ENCODE measurements at places on chromosomes 12 and 14. TPM values are rescaled to one million over a fixed set of nuclear protein-coding genes. Genes with fewer than 3 reads are reported as not detected.

SLC35E3 gene
- 13.0 TPM for total RNA-seq

TAS2R7 gene
- total RNA-seq = not detected

SLC25A47 gene
- total RNA-seq = not detected

DNA sequence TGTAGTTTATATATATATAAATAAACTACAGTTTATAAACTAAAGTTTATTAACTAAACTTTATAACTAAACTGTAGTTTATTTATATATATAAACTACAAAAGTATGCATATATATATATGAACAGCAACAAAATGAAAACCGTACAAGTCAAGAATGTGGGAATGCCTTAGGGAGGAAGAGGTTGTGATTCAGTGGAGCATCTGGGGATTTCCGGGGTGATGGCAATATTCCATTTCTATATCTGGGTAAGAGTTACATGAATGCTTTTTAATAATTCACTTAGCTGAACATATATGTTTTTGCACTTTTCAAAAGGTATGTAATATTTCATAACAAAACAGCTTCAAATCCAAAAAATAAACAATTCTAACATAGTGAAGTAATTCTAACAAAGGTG is 30.1 kb upstream of the CAND1 start:
- no peak overlapping the region for H3K27ac ChIP-seq
- no peak overlapping the region for H3K4me3 ChIP-seq
- no peak for DNase-seq
- H3K4me1 ChIP-seq = no peaks in the 10 kb centered on the region
- no peaks in the 10 kb centered on the region for H3K36me3 ChIP-seq

- H3K27ac ChIP-seq = no peak overlapping the region
- H3K27me3 ChIP-seq = peaks cover 18% of the 10 kb centered on the region
- no peak overlapping the region for H3K4me3 ChIP-seq
- H3K36me3 ChIP-seq = no peaks in the 10 kb centered on the region
- no peak for DNase-seq
Observed at GRCh38 chr14:90201344-90201743, 55.0 kb upstream of the PSMC1 start.

- H3K27me3 ChIP-seq = peaks cover 36% of the 10 kb centered on the region
- no peaks in the 10 kb centered on the region for H3K36me3 ChIP-seq
- no peak overlapping the region for H3K4me3 ChIP-seq
- no peak overlapping the region for H3K27ac ChIP-seq
- H3K4me1 ChIP-seq = peaks cover 25% of the 10 kb centered on the region
Observed at GRCh38 chr14:67444395-67444794, 32.4 kb upstream of the PLEK2 start.

GRCh38 chr12:75856235-75856634 is 175.3 kb downstream of the PHLDA1 start:
- DNase-seq = no peak
- peaks cover 55% of the 10 kb centered on the region for H3K4me1 ChIP-seq
- no peaks in the 10 kb centered on the region for H3K27me3 ChIP-seq
- H3K4me3 ChIP-seq = no peak overlapping the region
- no peak overlapping the region for H3K27ac ChIP-seq

DNA sequence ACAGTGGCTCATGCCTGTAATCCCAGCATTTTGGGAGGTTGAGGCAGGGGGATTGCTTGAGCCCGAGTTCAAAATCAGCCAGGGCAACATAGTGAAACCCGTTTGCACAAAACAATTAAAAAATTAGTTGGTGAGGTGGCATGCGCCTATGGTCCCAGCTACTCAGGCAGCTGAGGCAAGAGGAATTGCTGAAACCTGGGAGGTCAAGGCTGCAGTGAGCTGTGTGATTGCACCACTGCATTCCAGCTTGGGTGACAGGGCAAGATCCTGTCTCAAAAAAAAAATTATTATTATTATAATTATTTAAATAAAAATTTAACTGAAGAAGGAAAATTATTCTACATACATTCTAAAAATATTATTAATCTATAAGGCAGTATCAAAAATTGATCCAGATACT is 164.1 kb downstream of the ITPR2 start:
- H3K4me3 ChIP-seq = no peak overlapping the region
- H3K27me3 ChIP-seq = no peaks in the 10 kb centered on the region
- DNase-seq = no peak
- H3K36me3 ChIP-seq = peaks cover 5% of the 10 kb centered on the region
- no peak overlapping the region for H3K27ac ChIP-seq

DNA sequence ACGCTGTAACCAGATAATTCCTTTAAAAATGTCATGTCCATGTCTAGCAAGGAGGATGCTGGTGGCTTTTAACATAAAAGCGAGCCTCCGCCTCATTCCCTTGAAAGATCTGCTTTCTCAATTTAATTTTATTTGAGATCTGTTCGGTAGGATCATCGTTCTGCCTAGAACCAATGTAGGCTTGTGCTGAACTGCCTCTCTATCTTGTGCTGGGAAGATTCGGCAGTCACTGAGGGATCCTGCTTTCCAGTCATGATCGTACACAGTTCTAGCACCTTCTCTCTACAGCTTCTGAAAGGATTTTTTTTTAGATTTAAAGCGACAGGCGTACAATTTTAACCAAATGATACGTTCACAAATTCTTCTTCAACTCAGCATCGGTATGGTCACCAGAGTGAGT is 54.3 kb downstream of the PEBP1 start:
- peak overlapping the region; percentile 91 for H3K4me3 ChIP-seq
- peaks cover 56% of the 10 kb centered on the region for H3K4me1 ChIP-seq
- peaks cover 1% of the 10 kb centered on the region for H3K27me3 ChIP-seq
- H3K27ac ChIP-seq = peak overlapping the region; percentile 96
- peaks cover 6% of the 10 kb centered on the region for H3K36me3 ChIP-seq

GRCh38 chr12:3747976-3748619 is 4.8 kb downstream of the CRACR2A start:
- no peaks in the 10 kb centered on the region for H3K36me3 ChIP-seq
- no peak overlapping the region for H3K27ac ChIP-seq
- peaks cover 23% of the 10 kb centered on the region for H3K27me3 ChIP-seq
- DNase-seq = no peak
- H3K4me1 ChIP-seq = no peaks in the 10 kb centered on the region

DNA sequence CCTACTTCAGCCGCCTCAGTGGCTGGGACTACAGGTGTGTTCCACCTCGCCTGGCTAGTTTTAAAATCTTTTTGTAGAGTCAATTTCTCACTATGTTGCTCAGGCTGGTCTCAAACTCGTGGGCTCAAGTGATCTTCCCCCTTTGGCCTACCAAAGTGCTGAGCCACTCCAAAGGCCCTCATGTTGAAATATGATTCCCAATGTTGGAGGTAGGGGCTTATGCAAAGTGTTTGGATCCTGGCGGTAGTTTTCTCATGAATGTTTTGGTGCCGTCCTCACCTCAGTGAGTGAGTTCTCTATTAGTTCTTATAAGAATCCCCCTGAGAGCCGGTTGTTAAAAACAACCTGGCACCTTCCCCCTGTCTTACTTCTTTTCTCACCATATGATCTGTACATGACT is 784.6 kb downstream of the TMTC2 start:
- no peak overlapping the region for H3K4me3 ChIP-seq
- no peaks in the 10 kb centered on the region for H3K27me3 ChIP-seq

DNA sequence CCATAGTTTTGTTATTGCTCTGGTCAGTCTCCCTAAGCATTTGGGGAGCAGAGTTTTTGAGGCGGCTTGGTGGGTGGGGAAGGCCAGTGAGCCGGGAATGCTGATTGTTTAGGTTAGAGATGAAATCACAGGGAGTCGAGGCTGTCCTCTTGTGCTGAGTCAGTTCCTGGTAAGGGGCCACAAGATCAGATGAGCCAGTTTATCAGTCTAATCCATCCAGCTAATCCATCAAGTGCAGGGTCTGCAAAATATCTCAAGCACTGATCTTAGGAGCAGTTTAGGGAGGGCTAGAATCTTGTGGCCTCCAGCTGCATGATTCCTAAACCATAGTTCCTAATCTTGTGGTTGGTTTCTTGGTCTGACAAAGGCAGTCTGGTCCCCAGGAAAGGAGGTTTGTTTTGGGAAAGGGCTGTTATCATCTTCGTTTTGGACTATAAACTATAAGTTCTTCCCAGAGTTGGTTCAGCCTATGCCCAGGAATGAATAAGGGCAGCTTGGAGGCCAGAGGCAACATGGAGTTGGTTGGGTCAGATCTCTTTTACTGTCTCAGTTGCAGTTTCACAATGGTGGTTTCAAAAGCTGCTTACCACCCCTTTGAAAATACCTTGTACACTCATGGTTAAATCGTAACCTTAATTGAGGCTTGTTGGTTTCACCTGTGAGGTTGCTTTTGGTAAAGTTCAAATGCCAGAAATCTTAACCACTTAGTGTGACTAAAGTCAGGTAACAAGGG is 33.6 kb upstream of the HIGD1C start:
- H3K4me3 ChIP-seq = no peak overlapping the region
- no peak for DNase-seq
- H3K27ac ChIP-seq = no peak overlapping the region
- H3K4me1 ChIP-seq = peaks cover 26% of the 10 kb centered on the region

DNA sequence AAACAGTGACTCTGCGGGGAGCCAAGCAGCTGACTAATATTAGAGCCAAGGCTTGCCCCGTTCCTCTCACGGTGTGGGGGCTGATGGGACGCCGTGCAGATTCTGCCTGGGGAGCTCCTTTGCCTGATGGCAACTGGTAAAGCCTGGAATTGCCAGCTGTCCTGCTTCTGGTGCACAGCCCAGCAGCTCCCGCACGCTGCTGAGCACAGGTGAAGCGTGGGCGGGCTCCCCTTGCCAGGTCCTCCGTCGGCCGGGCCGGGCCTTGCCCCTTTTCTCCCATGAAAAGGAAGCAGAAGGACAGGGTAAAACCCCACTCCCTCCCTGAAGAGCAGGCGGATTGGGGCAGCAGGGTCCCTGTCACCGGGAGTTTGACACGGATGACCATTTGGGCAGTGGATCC is 79.0 kb downstream of the WDR20 start:
- H3K36me3 ChIP-seq = peaks cover 9% of the 10 kb centered on the region
- DNase-seq = no peak
- H3K4me1 ChIP-seq = peaks cover 29% of the 10 kb centered on the region
- no peak overlapping the region for H3K4me3 ChIP-seq

DNA sequence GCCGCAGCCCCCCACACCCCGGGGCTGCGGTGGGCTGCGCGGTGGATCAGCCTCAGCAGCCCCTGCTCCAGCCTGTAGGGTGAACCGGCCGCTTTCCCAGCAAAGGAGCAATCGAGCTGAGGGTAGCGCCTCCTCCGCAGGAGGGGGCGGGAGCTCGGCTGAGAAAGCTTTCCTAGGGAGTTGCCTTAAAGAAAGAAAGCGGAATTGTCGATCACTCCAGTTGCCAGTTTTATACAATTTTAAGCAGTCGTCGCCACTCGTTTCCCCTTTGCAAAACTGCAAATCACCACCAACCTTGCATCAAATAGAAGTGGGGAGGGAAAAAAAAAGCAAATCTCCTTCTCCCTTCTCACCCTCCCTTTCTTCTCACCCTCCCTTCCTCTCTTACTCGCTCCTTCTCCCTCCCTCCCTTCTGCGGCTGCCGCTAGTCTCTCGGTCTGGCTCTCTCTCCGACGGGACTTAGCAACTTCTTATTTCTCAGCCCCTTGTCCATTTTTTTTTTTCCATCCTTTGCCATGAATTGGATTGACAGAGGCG is at the start of gene PDE3A:
Gene PDE3A, plus strand, starts transcription at position 424 of the 537 bp plus-strand sequence. CDS start 748 bp downstream, outside the sequence.
- no peak within 1 kb of the TSS for H3K27ac ChIP-seq
- peaks cover 18% of the 10 kb centered on the region for H3K4me1 ChIP-seq
- H3K4me3 ChIP-seq = peak within 1 kb of the TSS; percentile 86
- peak; percentile 18 for DNase-seq
- peaks cover 19% of the 10 kb centered on the region for H3K27me3 ChIP-seq

GRCh38 chr14:60867503-60868172 is 113.2 kb downstream of the TRMT5 start:
- no peak overlapping the region for H3K27ac ChIP-seq
- no peak overlapping the region for H3K4me3 ChIP-seq
- DNase-seq = no peak
- H3K4me1 ChIP-seq = peaks cover 21% of the 10 kb centered on the region
- no peaks in the 10 kb centered on the region for H3K36me3 ChIP-seq
- H3K27me3 ChIP-seq = no peaks in the 10 kb centered on the region

GRCh38 chr14:81555051-81555450 is 21.4 kb upstream of the SEL1L start:
- no peaks in the 10 kb centered on the region for H3K27me3 ChIP-seq
- no peak overlapping the region for H3K4me3 ChIP-seq
- H3K36me3 ChIP-seq = no peaks in the 10 kb centered on the region
- DNase-seq = no peak

- H3K4me3 ChIP-seq = no peak overlapping the region
- peaks cover 9% of the 10 kb centered on the region for H3K27me3 ChIP-seq
- DNase-seq = no peak
Observed at GRCh38 chr12:26878661-26879119, 45.7 kb upstream of the ITPR2 start.

GRCh38 chr12:99235381-99235780 is 412.2 kb upstream of the GARIN6 start:
- no peaks in the 10 kb centered on the region for H3K4me1 ChIP-seq
- H3K4me3 ChIP-seq = no peak overlapping the region
- H3K27me3 ChIP-seq = no peaks in the 10 kb centered on the region
- no peaks in the 10 kb centered on the region for H3K36me3 ChIP-seq
- no peak for DNase-seq

- no peak overlapping the region for H3K4me3 ChIP-seq
- peaks cover 4% of the 10 kb centered on the region for H3K4me1 ChIP-seq
- H3K27ac ChIP-seq = no peak overlapping the region
- DNase-seq = no peak
- H3K36me3 ChIP-seq = no peaks in the 10 kb centered on the region
Observed at GRCh38 chr14:45298423-45299117, 45.6 kb upstream of the MIS18BP1 start.

Data from HFFc6 (cell line).